Activated T-cell treated with anti-CD3 and anti-CD28 coated beads for 4 hours (primary cell): ENCODE measurements at places on chromosomes 4 and X.

DNA sequence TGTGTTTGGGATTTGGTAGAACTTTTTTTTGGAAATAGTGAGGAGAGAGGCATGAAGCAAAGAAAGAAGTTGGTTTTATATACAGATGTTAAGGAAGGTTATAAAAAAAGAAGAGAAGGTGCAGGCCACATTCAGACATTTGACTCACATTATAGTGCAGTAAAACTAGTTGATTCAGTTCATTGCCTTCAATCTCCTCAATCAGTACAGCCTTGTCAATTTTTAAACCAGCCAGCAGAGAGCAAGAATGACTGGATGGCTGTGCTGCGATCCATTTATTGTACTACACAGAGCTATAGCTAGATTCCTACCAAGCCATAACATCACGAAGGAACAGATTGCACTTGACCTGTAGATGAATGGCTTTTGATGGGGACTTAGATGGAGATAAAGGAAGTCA, 79.7 kb upstream of the LSM6 start:
- no peak for DNase-seq

DNA sequence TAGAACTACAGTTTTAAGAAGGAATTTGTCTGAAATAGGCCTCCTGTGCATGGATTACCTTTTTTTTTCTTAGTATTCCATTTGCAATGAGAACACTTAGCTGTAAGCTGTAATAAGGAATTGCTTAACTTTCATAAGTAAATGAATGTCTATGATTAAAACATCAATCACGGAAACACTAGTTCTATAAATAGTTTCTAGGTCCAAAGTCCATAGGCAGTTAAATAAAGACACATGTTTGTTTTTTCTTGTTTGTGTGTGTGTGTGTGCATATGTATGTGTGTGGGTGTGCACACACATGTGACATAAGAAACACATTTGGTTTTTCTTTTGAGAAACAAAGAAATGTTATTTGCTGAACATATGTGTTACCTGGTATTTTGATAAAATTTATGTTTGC, 11.2 kb downstream of the GPRIN3 start:
- no peak for DNase-seq

GRCh38 chrX:11756354-11757318, 1.4 kb upstream of the MSL3 start:
- DNase-seq = no peak

- DNase-seq = no peak
Measured at GRCh38 chr4:3769642-3770184, 3.5 kb downstream of the ADRA2C start.

DNA sequence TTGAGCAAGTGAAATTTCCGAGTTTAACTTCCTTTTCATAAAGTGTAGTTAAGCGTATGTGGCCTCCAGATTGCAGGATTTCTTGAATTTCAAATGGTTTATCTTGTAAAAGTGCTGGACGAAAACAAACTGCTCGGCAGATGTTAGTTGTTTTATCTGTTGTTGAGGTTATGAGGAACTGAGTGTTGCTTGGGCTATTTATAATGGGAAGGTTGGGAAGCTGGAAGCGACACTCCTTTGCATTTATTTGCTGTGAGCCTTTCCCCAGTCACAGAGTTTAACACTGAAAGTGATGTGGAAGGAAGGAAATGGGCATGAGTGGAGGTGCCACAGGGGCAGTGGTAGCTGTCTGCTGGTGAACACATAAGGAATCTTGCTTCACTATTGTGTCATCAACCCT, 284.9 kb downstream of the PCDH7 start:
- no peak for DNase-seq

GRCh38 chr4:8664031-8664805, 71.7 kb downstream of the CPZ start:
- DNase-seq = no peak

DNA sequence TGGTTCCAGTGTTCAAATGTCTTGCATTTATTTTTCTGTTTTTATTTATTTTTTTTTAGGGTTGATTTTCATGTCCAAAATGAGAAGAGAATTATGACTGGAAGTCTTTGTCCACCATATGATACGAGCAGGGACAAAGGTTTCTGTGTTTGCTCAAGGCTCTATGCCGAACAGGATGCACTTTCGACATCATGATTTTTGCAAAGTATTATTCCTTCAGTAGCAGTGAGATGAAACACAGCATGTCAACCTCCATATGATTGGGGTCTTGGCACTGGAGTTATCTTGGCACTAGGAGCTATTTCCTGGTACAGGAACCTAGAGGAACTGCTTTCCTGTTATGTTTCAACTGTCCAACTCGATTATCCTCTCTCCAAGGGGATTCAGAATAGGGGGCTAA, 72.6 kb downstream of the UCHL1 start:
- DNase-seq = no peak

DNA sequence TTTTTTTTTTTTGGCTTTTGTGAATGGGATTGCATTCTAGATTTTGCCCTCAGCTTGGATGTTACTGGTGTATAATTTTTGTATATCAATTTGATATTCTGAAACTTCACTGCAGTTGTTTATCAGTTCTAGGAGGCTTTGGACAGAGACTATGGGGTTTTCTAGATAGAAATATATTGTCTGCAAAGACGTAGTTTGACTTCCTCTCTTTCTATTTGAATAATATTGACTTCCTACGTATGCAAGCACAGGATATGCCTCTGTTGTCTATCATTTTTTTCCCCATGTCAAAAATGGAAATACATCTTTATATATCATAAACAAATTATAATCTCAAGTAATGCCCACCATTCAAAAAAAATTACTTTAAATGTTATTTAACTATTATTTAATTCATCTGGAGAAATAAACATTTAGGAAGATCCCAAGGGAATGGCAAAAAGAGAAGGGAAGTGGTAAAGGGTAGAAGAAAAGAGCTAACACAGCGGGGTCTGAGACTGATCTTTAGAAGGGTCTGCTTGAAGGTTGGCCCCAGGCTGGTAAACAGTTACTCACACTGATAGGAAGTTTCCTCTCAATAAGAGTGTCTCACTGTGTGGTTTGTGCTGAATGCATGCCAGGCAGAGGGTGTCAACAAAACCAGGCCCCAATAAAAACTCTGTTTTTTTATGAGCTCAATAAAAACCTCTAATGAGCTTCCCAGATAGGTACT, 35.7 kb downstream of the ZNF518B start:
- DNase-seq = no peak

- DNase-seq = no peak
Measured at GRCh38 chr4:30719454-30720020, 632 bp upstream of the PCDH7 start.

DNA sequence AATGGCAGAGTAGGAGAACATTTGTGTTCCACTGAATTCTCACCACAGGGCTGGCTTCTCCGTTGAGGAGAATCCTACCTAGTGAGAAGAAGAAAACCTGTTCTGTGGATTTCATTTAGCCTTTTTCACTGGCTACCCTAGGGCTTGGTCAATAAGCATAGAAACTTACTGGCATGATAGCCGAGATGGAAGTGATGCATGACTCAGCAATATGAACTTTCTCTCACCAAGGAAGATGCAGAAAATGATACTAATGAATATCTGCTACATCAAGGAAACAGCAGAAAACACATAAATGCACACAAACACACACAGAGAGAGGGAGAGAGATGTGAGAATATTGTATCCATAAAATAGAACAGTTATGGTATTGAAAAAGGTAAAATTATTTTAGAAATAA, 216.3 kb downstream of the HHIP start:
- DNase-seq = no peak

DNA sequence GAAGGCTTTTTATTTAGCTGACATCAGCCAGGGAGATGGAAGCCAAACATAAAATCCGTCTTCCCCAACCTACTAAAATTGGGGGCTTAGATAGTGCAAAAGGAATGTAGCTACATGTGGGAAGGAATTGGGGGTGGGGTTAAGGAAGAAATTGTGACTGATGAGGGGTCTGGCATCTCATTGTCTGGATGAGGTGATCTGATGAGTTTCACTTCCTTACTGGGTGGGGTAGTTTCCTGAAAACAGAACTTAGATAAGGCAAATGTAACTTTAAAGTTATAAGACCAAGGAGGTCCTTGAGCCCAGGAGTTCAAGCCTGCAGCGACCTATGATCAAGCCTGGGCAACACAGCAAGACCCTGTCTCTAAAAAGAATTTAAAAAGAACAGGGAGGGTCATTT, 105.5 kb upstream of the NEIL3 start:
- DNase-seq = no peak

DNA sequence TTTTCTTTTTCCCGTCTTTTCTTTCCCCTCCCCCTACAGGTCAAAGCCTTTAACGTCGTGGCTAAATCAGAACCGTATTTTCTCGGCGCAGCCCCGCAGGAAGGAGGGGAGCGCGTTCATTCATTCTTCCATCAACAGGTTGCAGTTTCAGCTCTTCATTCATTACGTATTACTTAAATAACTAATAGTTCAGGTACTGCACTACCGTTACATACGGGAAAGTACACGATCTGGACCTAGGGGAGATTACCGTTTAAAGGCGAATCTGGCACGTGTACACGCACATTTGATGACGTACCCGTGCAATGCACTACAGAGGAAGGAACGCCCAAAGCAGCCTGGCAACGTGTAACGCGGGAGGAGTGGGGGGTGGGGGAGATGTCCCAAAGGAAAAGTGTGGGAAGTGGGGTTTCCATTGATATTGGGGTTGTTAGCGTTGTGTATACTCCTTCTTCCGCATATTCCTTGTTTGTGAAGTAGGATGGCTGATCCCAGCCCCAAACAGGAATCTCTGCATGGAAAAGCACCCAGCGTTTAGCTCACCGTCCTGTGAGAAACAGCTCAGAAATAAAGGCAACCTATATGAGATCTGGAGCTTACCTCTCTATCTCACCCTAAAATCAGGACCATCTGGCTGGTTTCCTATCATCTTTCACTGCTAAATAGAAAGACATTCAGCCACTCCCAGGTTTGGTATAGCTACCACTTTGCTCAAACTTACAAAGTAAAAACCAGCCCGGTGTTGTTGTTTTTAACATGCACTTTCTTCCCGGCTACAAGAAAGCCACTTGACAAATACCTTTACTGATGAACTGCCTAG, 585 bp upstream of the SEC24D start:
- peak; percentile 36 for DNase-seq

DNA sequence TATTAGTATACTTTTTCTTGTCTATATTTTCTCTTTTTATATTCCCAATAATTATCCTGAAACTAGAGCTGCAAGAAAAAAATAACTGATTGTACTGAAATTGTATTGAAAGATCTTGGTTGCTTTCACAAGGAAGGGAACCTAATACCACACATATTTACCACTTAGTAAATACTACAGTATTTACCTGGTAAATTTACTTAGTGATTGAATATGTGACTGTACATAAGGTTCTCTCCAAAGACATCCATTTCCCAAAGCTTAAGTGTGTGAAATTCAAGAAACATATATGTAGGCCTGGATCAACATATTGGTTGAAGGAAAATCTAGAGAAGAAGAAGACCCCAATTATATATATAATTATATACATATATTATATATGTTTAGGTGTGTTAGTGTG, 1272.7 kb downstream of the C4orf33 start:
- no peak for DNase-seq

GRCh38 chrX:118025226-118025625, 91.4 kb downstream of the KLHL13 start:
- DNase-seq = no peak

DNA sequence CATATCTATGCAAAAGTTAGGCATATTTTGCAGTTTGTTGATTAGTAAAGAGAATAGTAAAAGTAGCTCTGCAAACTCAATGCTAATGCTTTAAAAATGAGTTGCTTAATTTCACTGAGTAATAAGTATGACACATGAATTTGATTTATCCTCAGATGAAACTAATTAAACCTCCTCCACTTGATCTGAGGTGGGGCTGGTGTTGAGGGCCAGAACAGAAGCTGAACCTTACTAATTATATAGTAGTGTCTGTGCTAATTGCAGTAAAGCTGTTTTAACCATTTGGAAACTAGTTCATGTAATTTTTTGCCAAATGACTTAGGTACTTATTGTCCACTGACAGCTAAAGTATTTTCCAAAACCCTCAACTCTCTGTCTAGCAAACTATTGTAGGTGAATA, 7.7 kb upstream of the PGAM4 start:
- DNase-seq = no peak

GRCh38 chrX:110318664-110318968, 731 bp upstream of the AMMECR1 start:
- no peak for DNase-seq

DNA sequence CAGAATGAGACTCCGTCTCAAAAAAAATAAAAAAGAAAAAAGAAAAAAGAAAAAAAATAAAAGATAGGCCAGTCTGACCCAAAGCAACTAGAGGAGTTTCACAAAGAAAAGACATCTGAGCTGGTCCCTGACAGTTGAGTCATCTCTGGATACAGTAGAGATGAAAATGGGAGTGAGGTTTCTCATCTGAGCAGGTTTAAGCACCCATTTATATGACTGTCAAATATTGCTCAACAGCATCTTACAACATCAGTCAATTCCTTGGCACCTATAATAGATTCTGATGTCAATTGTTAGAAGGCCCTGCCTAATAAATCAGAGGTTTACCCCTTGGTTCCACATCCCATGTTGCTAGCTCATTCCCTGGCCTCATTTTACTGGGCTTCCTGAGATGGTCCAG, 490.5 kb downstream of the MAGEE1 start:
- DNase-seq = no peak

GRCh38 chr4:42627885-42628646, 28.8 kb downstream of the ATP8A1 start:
- peak; percentile 19 for DNase-seq

DNA sequence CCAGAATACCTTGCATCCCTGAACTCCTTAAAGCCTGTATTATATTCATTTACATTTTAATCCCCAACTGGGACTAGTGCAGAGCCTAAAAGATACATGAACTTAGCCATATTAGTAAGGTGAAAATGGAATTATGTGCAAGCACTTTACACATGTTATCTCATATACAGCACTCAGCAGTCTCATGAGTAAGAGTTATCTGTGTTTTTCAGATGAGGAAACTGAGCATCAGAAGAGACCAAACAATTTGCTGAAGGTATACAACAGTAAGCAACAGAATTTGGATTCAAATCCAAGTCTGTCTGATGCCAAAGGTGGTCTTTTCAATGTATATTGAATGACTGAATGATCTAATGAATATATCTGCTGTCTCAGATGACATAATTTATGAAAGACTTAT, 12.3 kb downstream of the ATP7A start:
- DNase-seq = no peak

DNA sequence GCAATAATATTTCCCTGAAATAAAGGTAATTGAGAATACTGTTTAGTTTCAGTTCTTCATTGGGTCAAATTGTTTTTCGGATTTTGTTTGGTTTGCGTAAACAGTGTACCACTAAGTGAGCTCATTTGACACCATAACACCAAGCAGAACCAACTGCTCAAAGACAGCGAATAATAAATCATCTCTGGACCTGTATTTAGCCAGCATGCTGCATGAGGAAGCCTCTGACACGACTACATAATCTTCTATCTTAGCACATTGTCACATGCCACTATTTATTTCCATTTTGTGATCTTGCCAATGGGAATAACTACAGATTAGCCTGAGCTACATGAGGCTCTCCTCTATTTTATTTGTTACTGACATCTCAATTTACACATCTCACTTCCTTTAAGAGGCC, 12.1 kb upstream of the PRKG2 start:
- no peak for DNase-seq

DNA sequence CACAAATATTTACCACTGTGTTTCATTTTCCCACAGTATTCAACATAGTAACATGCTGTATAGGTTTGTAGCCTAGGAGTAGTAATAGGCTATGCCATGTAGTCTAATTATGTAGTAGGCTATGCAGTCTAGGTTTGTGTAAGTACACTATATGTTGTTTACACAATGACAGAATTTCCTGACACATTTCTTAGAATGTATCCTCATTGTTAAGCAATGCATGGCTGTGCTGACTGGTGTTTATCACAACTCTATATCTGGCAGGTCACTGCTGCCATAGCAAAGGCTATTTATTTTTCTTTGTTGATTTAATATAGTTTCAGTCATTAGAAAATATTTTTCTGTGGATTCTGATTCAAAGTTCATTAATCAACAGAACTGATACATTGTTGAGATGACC, 108.3 kb upstream of the TEX13A start:
- no peak for DNase-seq
